Umbilical cord (tissue), 2 donors: ENCODE measurements at places on chromosomes 3 and 15.
A peak's percentile ranks its signal among the peaks of the same experiment; 100 is the strongest.

DNA sequence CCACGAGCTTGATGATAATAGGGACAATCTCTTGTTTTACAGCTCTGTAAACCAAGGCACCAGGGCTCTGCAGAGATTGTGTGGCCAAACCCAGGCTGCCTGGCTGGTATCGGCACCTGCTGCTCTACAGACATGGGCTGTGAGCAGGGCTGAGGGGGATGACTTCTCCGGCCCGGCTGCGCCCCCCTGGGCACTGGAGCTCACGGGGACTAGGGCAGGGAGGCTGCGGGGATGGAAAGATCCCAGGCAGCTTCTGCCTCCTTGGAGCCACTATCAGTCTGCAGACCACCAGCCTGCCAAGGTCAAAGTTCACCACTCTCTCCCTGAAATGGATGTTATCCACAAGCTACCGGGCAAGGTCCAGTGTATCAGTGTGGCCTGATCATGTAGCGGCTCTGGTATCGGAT is 22.0 kb upstream of the PIGZ start:
- DNase-seq, result no peak

DNA sequence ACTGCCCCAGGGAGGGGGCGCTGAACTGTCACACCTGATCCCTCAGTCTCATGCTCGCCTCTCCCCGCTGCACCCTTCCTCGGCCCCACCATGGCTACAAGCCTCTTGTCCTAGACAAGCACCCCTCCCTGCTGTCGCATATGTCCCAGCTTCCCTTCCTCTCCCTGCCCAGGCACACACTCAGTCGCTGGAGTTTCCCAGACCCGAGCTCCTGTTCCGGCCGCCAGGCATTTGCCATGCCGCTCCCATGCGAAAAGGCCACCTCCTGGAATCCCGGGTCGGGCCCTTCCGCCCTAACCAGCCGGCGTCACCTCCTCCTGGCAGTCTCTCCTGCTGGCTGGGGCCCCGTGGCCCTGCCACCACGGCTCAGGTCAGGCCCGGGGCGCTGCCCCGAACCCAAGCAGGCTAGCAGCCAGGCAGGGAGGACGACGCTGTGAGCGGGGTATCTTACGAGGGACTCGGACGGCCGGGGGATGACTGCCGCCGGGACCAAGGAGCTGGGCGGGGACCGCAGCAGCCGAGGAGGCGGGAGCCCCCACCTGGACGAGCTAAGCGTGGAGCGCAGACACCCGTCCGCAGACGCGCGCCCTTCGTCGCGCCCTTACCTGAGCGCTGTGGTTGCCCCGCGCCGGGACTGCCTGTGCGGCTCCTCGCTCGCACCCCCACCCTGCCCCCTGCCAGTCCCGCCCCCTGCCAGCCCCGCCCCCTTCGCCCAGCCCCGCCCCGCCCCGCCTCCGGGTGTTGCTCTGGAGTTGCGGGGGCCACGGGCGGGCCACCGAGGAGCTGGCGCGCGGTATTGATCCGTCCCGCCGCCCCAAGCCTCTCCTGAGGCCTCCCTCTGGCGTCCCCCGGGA is at the start of gene ALS2CL:
Gene ALS2CL, minus strand, starts transcription at position 642 of the 854 bp plus-strand sequence. CDS start 4,239 bp downstream, outside the sequence.
- peak; percentile 33 for DNase-seq

- DNase-seq, result peak; percentile 92
Measured at GRCh38 chr15:73800662-73801345, 47.7 kb upstream of the INSYN1 start.

DNA sequence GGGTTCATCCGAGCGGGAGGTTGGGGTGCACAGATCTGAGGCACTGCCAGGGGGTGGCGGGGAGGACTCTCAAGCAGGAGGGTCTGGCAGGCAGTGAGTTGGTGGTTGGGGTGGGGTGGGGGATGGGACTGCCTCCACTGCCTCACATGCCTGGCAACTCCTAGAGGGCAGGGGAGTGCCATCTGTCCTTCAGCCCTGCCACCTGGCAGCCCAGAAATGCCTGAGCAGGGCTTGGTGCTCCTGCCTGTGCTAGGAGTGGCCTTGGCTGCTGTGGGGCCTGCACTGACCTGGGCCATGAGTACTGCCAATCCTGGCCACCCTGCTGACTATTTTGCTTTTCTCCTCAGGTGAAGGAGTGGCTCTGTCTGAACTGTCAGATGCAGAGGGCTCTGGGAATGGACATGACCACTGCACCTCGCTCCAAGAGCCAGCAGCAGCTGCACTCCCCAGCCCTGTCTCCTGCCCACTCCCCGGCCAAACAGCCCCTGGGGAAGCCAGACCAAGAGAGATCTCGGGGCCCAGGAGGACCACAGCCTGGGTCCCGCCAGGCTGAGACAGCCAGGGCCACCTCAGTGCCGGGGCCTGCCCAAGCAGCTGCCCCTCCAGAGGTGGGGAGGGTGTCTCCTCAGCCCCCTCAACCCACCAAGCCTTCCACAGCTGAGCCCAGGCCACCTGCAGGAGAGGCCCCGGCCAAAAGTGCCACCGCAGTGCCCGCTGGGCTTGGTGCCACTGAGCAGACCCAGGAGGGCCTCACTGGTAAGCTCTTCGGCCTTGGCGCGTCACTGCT is 32.0 kb upstream of the APEH start:
- no peak for DNase-seq

- no peak for DNase-seq
Measured at GRCh38 chr15:77355321-77355720, 64.6 kb downstream of the PEAK1 start.

GRCh38 chr15:40281057-40281800 is 1.6 kb downstream of the ANKRD63 start:
- no peak for DNase-seq

GRCh38 chr3:78848392-78849288 is 919.2 kb downstream of the ROBO1 start:
- no peak for DNase-seq
